SHP77 (cell line): ENCODE measurements at places on chromosomes 3 and 15.
A peak's percentile ranks its signal among the peaks of the same experiment; 100 is the strongest.

DNA sequence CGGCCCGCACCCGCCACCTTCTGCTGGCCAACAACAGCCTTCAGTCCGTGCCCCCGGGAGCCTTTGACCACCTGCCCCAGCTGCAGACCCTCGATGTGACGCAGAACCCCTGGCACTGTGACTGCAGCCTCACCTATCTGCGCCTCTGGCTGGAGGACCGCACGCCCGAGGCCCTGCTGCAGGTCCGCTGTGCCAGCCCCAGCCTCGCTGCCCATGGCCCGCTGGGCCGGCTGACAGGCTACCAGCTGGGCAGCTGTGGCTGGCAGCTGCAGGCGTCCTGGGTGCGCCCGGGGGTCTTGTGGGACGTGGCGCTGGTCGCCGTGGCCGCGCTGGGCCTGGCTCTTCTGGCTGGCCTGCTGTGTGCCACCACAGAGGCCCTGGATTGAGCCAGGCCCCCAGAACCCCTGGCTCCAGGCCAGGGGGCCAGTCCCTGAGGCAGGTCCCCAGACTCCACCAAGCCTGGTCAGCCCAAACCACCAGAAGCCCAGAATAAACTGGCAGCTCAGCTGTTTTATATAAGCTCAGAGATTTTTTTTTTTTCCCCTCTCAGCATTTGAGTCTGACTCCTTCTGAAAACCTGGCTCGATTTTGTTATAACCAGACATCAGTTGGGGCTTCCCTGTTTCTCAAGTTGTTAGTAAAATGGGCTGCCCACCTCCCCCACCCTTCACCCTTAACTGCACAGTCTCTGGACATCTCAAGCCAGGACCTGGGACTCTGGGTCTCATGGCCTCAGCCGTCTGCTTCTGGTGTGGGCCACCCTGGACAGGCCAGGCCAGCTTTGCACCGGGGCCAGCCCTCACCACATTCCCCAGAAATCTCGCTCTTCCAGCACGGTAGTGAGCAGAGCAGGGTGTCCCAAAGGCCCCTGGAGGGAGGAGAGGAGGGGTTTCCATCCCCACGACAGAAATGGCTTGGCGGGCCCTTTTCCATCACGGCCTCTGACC lies 1.6 kb downstream of the GP9 start:
- no peak for DNase-seq

DNA sequence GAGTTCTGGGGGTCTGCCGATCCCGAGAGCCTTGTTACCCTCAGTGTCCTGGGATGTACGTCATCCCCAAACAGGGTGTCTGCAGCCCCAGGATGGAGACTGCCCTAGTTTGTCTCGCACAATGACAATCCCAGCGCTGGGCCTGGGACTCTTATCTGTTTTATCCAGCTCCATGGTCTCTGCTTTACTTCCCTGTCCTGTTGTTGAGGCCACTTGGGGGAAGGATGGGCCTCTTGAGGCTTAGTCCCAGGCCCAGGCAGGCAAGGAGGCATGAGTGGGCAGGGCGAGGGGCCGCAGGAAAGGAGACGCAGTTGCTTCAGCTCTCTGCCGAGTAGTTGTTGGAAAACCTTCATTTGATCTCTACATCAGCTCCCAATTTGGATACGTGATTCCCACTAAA lies 17.4 kb downstream of the SMAD6 start:
- DNase-seq, result no peak

DNA sequence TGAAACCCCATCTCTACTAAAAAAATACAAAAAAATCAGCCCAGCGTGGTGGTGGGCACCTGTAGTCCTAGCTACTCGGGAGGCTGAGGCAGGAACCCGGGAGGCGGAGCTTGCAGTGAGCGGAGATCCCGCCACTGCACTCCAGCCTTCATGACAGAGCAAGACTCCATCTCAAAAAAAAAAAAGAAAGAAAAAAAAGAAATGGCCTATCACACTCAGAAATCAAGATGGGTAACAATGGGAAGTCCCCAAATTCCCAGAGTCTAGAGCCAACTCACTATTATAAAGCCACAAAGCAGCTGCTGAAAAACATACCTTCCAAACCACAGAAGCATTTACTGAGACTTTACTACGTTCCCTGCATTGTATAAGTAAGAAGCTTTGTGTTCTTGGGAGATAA lies 7.5 kb downstream of the HDGFL3 start:
- DNase-seq, result no peak

GRCh38 chr3:172323894-172324610 lies 124.2 kb downstream of the GHSR start:
- no peak for DNase-seq

- DNase-seq, result no peak
These were observed 187.0 kb downstream of the UBE3A start for GRCh38 chr15:25251700-25252390.

DNA sequence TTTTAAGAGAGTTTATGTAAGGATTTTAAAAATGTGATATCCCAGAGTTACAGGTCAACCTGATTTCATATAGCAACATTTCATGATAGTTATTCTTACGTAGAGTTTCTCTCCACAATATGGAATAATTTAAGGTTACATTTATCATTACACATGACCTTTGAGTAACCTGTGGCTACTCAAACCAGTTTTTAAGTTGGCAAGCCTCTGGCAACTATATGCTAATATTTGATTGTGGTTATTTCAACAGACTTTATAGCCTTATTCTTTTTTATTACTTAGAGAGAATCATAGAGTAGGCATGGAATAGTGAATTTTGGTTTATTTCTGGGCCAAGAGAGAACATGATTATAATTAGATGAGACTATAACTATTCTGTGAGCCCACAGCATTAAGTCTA lies 504.9 kb downstream of the NLGN1 start:
- DNase-seq, result no peak

- DNase-seq, result no peak
These were observed 251.7 kb upstream of the TBC1D5 start for GRCh38 chr3:17994167-17994566.

DNA sequence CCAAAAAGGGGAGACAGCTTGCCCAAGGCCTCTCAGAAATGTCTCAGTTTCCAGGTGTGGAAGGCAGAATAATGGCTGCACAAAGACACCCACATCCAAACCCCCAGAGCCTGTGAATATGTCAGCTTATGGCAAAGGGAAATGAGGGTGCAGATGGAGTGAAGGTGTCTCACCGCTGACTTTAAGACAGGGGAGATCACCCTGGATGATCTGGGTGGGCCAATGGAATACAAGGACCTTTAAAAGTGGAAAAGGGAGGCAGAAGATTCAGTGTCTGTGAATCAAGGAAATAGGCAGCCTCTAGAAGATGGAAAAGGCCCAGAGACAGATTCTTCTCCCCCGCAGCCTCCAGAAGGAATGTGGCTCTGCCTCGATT lies 48.8 kb upstream of the ATP2B2 start:
- no peak for DNase-seq

- no peak for DNase-seq
These were observed 205.0 kb downstream of the ZIC1 start for GRCh38 chr3:147614210-147614609.

DNA sequence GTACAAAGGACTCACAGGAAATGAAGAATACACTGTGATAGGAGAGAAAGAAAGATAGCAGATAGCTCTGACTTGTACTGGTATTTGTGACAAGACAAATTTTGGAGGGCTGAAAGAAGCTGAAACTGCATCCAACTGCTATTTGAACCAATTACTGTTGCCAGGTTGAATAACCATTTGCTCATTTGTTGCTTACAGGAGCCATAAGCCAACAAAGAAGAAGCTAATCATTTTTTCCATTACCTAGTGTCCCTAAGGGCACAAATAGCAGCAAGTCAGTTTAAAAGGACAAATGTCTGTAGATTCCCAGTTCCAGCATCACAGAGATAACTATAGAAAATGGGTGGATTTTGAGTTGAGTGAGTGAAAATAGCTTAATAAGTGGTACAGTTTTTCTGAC lies 376.9 kb upstream of the ARPP21 start:
- DNase-seq, result no peak

GRCh38 chr3:186308549-186308948 lies 53.5 kb downstream of the DGKG start:
- no peak for DNase-seq

- peak; percentile 4 for DNase-seq
These were observed 163.7 kb downstream of the PLD1 start for GRCh38 chr3:171646357-171647133.

DNA sequence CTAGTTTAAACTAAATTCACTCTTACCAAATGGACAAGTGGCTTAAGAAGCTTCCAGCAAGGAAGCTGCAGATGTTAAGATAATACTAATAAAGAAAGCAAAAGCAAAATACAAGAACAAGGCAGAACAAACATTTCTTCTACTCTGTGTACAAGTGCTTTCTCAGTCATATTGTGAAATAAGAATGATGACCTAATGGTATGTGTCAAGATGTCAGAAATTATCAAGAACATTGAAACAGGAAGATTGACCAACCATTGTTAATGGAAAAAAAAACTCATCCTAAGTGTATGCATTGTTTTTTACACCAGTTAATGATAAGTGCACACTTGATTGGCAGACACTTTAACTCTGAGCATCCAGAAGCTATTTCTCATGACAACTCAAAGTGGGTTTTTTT lies 65.4 kb upstream of the P2RY1 start:
- no peak for DNase-seq

- no peak for DNase-seq
These were observed 25.0 kb upstream of the LINGO1 start for GRCh38 chr15:77657634-77658238.

- DNase-seq, result no peak
These were observed 216.8 kb upstream of the RBMS3 start for GRCh38 chr3:29064085-29064484.

DNA sequence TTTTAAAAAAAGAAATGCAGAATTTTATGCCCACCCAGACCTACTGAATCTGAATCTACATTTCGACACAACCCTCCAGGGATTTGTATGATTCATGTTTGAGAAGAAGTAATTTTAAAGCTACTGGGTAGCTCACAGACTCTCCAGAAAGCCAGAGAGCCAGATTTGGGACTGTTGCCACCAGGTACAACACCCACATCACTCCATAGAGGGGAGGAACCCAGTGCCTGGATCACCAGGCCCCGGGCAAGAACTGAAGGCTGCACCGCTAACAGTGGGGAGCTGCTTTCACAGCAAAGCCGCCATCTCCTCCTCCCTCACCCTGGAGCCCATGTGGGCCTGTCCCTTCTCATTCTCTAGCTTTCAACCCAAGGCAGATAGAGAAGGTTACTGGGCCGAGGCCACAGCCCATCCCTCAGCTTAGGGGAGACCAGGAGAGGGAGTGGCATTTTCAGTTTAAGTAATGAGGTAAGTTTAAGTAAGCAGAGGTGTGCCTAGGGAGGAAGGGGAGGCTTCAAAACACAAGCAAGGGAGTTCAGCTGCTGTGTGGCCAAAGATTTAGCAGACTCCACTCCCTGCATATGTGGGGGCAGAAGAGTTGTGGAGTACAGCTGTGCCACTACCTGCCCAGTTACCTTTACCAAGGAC lies 109.8 kb downstream of the IL12A start:
- no peak for DNase-seq

DNA sequence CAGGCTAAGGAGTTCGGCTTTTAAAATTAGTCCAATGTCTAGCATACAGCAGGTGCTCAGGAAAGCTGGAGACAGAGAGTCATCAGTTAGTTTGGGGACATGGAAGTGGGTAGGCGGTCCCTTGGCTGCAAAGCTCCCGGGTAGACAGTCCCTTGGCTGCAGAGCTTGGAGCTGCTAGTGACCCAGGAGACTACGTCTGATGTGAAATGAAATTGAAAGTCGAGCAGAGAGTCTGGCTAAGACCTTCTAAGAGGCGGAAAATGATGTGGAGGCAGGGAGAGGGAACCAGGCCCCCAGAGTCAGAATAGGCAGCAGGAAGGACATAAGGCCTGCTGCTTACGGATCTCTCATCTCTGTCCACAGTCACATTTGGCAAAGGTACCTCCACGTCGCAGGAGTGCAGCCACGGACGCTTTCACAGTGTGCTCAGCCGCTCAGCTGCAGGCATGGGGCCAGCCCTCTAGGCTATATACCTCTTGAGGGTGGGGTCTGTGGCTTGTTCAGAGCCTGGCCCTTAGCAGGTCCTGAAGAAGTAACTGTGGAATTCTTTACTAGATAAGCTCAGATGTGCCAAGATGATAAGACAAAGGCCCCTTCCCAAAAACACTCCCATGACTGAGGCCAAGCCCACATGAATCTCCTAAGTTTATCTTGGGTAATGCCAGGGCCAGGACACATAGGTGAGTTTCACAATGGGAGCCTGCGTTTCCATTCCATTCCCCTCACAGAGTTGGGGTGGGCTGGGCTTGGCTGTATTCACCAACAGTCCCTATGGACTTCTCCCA lies 131.7 kb downstream of the XXYLT1 start:
- no peak for DNase-seq

DNA sequence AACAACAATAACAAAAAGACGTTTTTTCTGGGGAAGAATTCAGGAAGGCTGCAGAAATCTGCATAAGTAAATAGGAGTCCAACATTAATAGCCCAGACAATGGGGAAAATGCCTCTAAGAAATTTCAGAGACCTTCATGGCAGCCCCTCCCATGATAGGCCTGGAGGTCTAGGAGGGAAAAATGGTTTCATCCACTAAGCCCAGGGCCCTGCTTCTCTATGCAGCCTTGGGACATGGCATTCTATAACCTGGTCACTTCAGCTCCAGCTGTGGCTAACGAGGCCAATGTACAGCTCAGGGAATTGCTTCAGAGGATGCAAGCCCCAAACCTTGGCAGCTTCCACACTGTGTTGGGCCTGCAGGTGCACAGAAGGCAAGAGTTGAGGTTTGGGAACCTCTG lies 125.6 kb upstream of the GMNC start:
- DNase-seq, result no peak

- DNase-seq, result no peak
These were observed 91.2 kb upstream of the NAALADL2 start for GRCh38 chr3:174767853-174768382.

GRCh38 chr3:76735152-76735551 lies 304.7 kb upstream of the ROBO2 start:
- DNase-seq, result peak; percentile 59

- DNase-seq, result no peak
These were observed 208.7 kb upstream of the CDIN1 start for GRCh38 chr15:36370731-36371112.

- no peak for DNase-seq
These were observed 96.2 kb downstream of the CORO2B start for GRCh38 chr15:68674975-68675374.

GRCh38 chr15:42155546-42156242 lies 742 bp downstream of the PLA2G4F start:
- DNase-seq, result no peak

- DNase-seq, result no peak
These were observed 56.9 kb upstream of the CGNL1 start for GRCh38 chr15:57319226-57319918.

GRCh38 chr3:154976072-154976983 lies 103.8 kb upstream of the MME start:
- DNase-seq, result no peak

GRCh38 chr3:160296591-160296990 lies 71.4 kb downstream of the C3orf80 start:
- no peak for DNase-seq

- no peak for DNase-seq
These were observed 110.9 kb downstream of the EDEM1 start for GRCh38 chr3:5298453-5298852.

DNA sequence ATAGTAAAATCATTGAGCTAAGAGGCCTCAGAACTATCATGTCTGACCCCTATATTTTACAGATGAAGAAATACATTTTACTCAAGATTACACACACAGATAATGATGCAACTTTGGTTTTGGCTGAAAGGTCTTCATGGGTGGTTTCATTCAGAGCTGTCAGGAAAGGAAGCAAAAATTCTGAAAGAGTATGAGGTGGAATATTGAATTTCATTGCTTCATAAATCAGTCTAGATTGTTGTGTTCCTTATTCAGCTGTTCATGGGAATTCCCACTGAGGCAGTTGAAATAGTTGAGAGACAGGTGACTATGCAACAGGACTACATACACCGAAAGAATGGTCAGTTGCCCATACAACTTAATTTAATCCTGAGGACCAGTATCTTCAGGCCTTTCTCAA lies 39.4 kb downstream of the CD200 start:
- no peak for DNase-seq

GRCh38 chr3:78900426-78900825 lies 867.4 kb downstream of the ROBO1 start:
- no peak for DNase-seq
